ENCODE measurements at places on chromosomes 7 and 10.

GRCh38 chr7:128409596-128410450 lies at the start of gene IMPDH1:
Gene IMPDH1, minus strand, starts transcription at chr7:128409982. Its CDS starts 81 bp downstream, at chr7:128409901.
- DNase-seq, result no peak

GRCh38 chr7:101126651-101127459 lies at the start of gene SERPINE1:
Gene SERPINE1, plus strand, starts transcription at chr7:101127104. Its CDS starts 1,290 bp downstream, at chr7:101128394.
- DNase-seq, result no peak

DNA sequence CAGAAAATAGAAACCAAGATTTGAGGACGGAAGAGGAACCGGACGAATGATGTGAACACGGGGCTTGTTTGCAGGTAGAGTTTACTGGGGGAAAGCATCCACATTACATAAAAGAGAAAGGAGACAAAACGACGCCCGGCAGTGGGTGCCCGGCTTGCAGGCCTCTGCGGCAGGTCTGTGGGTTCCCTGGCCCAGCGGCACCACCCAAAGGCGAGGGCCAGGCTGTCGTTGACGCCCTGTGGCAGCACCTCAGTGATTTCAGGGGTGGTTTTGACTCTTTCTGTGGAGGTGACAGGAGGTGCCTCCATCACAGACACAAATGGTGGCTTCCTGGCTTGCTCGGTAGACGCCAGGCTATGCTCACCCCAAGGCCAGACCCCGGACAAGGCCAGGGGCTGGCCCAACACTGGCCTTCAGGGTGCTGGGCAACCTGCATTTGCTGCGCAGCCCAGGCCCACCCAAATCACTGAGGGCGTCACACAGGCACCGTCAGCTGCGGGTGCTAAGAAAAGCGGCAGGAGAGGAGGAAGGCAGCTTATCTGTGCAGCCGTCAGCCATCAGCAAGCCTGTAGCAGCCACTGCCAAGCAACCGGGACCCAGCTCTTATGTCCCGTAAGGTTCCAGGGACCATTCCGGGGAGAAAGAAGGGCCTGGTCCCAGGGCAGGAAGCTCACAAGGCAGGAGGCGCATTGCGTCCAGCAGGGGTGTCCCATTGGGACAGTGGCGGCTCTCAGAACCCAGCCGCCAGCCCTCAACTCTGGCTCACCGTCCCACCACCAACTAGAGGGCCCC lies 230.3 kb downstream of the PTPRN2 start:
- no peak for DNase-seq

DNA sequence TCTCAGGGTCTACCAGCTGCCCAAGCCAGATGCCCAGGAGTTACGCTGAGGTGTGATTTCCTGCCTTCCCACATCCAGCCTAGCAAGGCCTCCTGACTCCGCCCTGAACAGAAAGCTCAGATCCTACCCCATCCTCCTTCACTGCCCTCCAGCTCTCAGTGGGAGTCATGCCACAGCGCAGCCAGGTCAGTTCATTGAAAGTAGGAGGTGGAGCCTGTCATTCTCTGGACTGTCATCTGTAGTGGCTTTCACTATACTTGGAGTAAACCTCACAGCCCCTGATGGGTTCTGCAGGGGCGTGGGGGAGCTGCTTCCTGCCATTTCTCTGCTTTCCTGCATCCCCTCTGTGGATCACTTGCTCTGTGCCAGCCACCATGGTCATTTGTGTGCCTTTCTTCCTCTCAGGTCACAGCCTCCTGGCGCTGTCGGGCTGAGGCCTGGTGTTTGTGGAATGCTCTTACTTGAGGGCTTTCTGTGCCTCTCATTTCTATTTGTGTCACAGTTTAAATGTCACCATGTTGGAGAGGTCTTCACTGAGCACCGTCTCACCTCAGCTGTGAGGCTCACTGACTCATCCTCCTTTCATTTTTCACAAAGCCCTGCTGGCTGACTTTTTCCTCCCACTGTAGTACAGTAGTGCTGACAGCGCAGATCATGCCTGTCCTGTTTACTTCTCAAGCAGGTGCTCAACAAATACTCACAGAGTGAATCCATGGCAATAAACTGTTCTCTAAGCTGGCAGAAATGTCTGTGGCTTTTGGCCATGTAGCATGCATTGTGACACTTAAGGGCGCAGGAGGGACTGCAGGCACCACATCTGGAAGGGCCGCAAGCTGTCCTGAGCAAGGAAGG lies 61.0 kb upstream of the TMEM248 start:
- DNase-seq, result no peak

DNA sequence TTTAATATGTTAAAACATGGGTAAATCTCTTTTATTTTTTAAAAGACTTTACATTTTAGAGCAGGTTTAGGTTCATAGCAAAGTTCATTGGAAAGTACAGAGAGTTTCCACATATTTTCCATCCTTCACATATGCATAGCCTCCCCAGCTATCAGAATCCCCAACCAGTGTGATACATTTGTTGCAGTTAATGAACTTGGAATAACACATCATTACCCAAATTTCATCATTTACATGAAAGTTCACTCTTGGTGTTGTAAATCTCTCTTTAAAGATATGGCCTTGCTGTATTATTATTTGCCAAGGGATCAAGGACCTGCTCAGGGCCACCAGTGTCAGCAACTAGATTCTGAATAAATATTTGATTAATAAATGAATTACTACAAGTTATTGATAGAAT lies 263.4 kb downstream of the CDK14 start:
- no peak for DNase-seq

GRCh38 chr7:138228769-138229168 lies 152.5 kb downstream of the AKR1D1 start:
- no peak for DNase-seq

GRCh38 chr7:2934984-2935740 lies 91.1 kb upstream of the GNA12 start:
- DNase-seq, result no peak

GRCh38 chr7:11952972-11953371 lies 121.0 kb upstream of the THSD7A start:
- no peak for DNase-seq

DNA sequence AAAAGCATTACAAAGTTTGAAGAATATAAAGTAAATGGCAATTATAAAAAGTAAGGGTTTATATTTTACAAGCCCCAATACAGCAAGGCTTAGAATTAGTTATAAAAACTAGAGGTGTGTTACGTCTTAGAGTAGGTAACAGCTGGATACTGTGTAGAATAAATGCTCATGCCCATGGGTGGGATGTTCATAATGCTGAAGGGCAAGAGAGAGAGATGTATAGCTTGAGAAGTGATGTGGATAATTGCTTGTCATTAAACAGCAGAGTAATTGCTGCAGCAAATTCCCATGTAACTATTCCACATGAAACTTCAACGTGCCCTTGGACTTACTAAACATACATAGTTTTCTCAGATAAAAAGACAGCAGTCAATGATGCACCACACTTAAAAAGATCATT lies 233.8 kb downstream of the IMMP2L start:
- DNase-seq, result no peak

- DNase-seq, result no peak
Measured at GRCh38 chr7:45920502-45921380, at the start of gene IGFBP3. Gene IGFBP3, minus strand, starts transcription at chr7:45921272. Its CDS starts 132 bp downstream, at chr7:45921140.

DNA sequence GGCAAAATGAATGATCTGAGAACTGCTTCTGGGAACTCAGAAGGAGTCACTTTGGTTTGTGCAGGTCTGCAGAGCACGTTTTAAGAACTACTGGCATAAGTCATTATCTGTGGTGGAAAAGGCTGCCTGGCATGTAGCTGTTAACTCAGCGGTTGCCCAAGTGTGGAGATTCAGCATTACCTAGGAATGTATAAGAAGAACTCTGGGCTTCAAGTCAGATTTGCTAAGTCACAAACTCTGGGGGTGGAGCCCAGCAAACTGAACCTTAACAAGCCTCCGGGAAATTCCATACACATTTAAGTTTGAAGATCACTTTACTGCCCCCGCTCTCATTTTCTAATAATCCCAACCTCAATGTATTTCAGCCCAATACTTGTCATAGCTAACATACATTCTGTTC lies 31.1 kb downstream of the PLXDC2 start:
- no peak for DNase-seq

- DNase-seq, result no peak
Measured at GRCh38 chr7:1248143-1248915, 15.7 kb downstream of the UNCX start.

DNA sequence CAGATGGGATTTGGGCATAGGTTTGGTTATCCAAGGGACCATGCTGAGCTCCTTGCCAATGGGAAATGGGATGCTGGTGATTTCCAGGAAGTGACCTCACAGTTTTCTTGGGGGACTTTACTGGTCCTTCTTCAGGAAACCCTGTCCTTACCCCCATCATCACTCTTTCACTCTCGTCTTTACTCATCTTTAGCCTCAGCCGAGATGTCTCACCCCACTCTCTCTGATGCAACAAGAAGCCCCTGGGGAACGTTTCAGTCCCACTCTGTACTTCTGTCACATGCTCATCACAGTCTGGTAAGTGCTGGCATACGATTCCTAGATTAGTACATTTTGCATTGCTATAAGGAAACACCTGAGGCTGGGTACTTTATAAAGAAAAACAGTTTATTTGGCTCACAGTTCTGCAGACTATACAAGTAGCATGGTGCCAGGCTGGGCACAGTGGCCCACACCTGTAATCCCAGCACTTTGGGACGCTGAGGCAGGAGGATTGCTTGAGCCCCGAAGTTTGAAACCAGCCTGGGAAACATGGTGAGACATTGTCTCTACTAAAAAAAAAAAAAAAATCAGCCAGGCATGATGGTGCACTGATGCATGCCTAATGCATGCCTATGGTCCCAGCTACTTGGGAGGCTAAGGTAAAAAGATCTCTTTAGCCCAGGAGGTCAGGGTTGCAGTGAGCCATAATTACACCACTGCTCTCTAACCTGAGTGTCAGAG lies 63.5 kb upstream of the VKORC1L1 start:
- no peak for DNase-seq

Data from CMK (cell line).